Tongue (tissue), 3 donors: ENCODE measurements at places on chromosomes 12 and 14. TPM values are rescaled to one million over a fixed set of nuclear protein-coding genes. Genes with fewer than 3 reads are reported as not detected.

The SLC17A8 gene
- 3.2 TPM for total RNA-seq

The HOTAIR gene
- total RNA-seq: not detected

The CLEC4E gene
- total RNA-seq: not detected

The POMT2 gene
- 26.8 TPM for total RNA-seq

The SSPN gene
- total RNA-seq: 177 TPM

The CCNK gene
- 28.5 TPM for total RNA-seq

The PDE3A gene
- total RNA-seq: 25.8 TPM

The BHLHE41 gene
- 8.2 TPM for total RNA-seq

DNA sequence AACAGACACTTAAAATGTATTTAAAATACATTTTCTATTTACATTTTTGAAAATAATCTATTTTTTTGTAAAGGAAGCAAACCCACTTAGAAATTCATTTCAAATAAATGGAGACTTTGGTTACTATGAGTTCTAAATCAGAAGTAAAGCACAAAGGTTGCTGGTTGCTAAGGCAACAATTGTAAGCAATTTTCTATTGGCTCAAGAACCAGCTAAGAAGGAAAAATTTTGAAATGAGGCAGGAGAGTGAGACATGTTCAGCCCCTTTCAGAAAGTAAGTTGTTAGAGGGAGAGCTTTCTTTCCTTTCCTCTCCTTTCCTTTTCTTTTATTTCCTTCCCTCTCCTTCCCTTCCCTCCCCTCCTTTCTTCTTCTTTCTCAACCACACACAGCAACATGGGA lies 80.7 kb downstream of the PRMT8 start:
- peak; percentile 22 for DNase-seq

- peak; percentile 26 for DNase-seq
These were observed at the start of gene ACOT4 for GRCh38 chr14:73591690-73592449. Gene ACOT4, plus strand, starts transcription at chr14:73591873. Its CDS starts 87 bp downstream, at chr14:73591960.

- DNase-seq: no peak
These were observed 33.4 kb upstream of the ANO6 start for GRCh38 chr12:45182511-45182910.

- DNase-seq: no peak
These were observed 91.4 kb downstream of the PLEKHA5 start for GRCh38 chr12:19220852-19221466.

DNA sequence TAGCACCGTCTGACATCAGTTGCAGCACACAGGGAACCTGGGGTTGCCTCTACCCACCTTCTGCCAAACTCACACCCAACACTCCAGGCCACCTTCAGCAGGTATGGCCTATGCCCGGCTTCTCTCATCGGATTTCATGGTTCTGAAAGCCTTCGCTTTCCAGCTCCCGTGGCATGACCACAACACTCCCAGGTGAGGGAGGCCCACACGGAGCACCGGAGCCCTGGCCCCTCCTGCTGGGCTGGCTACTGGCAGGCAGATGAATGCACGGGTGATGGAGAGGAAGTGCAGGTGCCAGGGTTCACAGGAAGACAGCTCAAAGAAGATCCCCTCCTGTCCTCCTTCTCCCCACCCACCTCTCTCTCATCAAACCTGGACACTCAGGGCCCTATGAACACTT lies 37.2 kb downstream of the CACNA2D4 start:
- no peak for DNase-seq

- no peak for DNase-seq
These were observed 420.1 kb downstream of the VRK1 start for GRCh38 chr14:97217111-97217885.

- DNase-seq: no peak
These were observed 56.9 kb downstream of the TESC start for GRCh38 chr12:117042171-117042842.

GRCh38 chr14:61380984-61381383 lies 59.6 kb downstream of the PRKCH start:
- no peak for DNase-seq

GRCh38 chr12:97951239-97951638 lies 488.6 kb downstream of the RMST start:
- no peak for DNase-seq

DNA sequence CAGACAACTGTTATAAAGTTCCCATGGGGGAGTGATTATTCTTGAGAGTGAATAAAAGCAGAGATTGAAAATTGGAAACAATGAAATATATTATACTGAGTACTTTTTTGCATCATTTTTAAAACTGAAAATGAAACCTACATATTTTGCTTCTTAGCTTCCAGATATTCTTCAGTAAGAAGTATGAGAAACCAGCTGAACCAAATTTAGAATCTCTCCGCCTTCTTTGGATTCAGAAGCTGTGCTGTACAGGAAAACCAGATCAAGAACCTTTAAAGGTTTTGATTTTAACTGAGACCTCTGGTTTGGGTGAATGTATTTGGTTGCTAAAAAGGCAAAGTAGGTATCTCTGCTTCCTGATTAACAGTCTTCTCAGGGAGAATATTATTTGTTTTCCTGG lies 109.4 kb downstream of the AKAP6 start:
- no peak for DNase-seq

DNA sequence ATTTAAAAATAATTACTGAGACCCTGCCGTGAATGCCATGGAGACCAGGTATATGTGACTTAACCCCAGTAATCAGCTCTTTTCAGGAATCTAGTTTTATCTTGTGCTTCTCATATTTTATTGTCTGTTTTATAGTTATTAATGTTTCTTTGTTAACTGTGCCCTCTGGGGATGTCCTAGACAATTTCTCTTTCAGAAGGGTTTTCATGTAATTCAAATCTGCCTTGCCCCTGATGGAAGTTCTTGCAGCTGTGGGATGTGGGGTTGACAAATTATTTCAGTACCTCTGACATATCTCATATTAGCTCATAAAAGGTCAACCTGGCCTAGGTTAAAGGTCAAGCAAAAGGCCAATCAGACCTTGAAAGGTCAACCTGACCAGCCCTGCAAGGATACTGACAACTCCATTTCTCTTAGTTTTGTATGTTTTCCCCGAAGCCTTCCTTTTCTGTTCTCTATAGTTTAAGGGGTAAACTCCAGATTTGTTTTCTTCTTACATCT lies 182.3 kb downstream of the SLC41A2 start:
- no peak for DNase-seq

DNA sequence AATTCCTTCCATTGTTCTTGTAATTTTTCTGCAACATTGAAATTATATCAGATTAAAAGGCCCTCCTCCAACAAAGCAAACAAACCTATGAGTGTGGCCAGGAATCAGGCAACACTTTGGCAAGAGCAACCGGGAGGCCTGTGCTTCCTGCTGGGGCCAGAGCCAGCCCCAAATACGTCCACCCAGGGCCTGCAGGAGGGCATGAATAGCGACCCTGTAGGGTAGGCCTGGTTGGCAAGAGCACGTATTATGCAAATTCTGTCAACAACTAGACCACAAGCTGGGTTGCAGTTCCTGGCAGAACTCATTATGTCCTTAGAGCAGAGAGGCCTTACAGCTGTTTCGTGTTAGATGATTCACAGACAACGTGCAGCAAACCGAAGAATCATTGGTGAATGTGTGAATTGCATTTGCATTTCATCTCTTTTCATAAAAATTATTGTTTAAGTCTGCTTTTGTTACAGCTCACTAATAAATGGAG lies 26.9 kb upstream of the LGALS3 start:
- DNase-seq: peak; percentile 86

GRCh38 chr14:31828946-31829868 lies 247.9 kb upstream of the ARHGAP5 start:
- peak; percentile 61 for DNase-seq

GRCh38 chr12:57230381-57231155 lies 1.1 kb downstream of the SHMT2 start:
- no peak for DNase-seq

GRCh38 chr12:79351251-79351650 lies 339.5 kb downstream of the PAWR start:
- no peak for DNase-seq

DNA sequence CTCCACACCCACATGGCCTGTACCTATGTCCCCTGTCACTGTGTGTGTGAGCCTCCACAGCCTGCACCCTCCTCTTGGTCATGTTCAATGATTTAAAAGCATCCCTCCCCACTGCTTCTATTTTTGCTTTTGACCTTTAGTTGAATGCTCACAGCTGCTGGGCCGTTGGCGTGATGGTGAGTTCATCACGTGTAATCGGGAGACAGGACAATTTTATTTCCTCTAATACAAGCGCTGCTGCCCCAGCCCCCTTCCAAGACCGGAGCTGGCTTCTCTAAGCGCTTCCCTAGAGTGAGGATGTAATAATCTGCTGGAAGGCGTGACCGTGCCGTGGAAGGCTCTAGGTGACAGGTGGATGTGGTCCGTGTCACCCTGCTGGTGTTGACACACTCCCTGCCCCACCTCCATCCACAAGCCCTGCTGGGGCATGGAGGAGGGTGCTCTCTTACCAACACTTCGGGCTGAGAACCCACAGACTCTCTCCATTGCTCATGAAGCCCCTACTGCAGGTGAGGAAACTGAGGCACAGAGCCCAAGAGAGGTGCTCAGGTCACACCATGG lies 25.4 kb downstream of the CCDC85C start:
- no peak for DNase-seq

DNA sequence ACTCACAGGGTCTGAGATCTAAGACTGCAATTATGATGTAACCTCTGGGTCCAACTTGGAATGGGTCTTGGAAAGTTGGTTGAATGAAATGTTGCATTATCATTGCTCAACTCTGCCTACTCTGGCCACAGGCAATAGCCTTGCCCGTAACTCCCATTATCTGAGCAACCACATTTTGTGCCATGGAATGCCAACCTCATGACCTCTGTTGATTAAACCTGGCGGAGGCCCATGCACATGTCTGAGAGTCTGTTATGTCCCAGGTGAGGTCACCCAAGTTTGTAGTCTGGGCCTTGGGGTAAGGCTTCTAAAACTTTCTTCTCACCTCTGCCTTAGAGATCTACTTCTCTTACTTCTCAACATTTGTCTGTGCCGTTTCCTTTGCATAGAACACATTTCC lies 140.9 kb downstream of the TBX5 start:
- no peak for DNase-seq
